ENCODE measurements at places on chromosomes 7 and 10.

DNA sequence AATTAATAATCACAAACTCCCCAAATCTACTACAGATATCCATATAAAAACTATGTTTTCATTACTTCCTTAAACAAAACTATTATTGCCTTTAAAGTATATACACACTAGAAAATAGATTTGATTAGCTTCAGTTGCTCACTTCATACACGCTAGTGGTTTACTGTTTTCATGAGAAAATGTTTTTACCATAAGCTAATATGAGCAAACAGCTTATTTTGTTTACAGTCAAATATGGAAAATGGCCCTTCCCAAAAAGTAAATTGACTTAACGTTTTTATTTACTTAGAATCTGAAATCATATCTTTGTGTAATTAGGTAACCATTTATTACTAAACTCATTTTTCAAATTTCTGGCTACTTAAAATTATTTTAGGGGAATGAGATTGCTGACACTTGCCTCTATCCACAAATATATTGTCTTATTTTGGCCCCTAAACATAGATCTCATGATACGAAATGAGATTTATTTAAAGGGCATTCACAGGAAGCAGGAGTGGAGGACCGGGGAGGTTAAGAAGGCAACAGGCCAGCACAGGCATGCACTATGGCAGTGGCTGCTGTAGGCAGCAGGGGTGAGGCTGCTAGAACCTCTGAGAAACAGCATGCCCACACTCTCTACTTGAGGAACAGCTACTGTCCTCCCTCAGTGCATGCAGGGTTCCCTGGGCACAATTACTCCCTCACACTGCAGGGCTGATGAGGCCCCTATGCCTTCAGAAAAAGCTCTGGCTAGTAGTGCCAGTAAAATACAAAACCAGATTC lies 29.6 kb upstream of the SOSTDC1 start:
- no peak for DNase-seq

DNA sequence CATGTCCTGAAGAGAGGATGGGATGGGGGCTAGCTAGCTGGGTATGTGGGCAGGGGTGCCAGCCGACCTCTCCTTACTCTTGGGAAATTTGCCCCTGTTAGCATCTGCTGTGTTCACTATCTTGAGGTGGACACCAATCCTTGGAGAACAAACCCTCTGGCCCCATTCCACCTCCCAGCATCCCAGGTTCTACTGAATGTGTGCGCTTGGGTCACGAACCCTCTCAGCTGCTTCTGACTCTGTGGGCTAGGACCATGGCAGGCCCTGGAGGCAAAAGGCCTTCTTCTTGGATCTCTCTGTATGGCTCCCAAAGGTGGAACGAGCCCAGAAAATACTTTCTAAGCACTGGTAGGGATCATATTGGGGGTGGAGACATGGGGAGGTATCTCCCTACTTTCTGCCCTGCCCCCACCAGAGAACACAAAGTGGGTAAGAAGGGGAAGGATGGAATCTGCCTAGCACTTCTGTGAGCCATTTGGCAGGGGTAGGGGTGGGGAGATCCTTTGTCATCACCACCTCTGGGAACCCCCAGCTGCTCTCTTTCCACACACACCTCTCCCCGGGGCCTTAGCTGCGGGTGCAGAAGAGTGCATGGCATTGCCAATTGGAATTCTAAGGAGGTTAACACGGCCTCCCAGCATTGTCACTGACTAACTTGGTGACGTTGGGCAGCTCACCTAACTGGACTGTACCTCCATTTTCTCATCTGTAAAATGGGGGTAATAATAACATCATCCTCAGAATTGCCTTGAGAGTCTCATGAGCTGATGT lies 7.7 kb downstream of the UNC5B start:
- no peak for DNase-seq

DNA sequence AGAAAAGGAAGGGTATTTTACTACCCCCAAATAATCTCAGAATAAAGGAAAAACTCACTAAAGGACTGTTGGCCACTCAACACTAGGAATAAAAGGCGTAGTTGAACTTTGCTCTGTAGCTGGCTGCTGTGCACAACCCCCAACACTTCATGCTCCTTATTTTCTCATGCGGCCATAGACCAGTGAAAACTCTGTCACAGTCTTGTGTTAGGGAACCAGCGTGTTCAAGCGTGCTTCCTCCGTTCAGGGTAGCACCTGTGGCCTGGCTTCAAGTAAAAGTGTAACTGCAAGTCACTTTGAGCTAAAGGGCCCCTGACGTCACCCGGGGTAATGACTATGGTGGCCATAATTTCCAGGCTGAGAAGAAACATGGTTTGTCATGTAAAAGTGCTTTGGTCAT lies 27.0 kb downstream of the BLNK start:
- DNase-seq, result no peak

GRCh38 chr7:50391386-50391785 lies 58.8 kb downstream of the FIGNL1 start:
- DNase-seq, result no peak

DNA sequence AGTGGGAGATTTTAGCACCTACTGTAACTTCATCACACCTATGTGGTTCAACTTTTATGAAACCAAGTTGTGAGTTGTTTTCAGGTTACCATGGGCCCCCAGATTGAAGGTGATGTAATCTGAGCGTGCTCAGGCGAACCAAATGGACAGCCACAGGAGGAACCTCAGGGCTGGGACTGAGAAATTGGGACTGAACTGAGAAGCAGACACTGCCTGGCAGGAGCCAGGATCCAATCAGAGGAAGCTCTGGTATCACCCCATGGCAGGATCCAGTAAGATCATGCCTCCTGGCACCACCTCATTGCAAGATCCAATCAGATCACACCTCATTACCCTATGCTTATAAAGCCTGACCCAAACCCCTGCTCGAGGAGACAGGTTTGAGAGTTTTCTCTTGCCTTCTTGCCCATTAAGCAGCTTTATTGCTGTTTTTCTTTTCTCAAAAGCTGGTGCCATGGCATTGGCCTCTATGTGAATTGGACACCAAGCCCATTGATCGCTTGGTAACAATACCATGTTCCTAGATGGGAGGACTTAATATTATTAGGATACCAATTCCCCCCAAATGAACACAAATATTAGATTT lies 43.2 kb upstream of the GDF10 start:
- no peak for DNase-seq

Data from stimulated activated CD8-positive, alpha-beta memory T cell treated with anti-CD3 and anti-CD28 coated beads, Interleukin-7, amount 100 ng/mL, for 24 hours (primary cell).